ENCODE measurements at places on chromosomes 5 and 9.

GRCh38 chr5:56106837-56107236 lies 112.1 kb upstream of the IL6ST start:
- no peak for DNase-seq

- no peak for DNase-seq
Measured at GRCh38 chr5:121108725-121109124, 644.6 kb downstream of the PRR16 start.

GRCh38 chr9:102796244-102796643 lies 198.9 kb upstream of the CYLC2 start:
- no peak for DNase-seq

DNA sequence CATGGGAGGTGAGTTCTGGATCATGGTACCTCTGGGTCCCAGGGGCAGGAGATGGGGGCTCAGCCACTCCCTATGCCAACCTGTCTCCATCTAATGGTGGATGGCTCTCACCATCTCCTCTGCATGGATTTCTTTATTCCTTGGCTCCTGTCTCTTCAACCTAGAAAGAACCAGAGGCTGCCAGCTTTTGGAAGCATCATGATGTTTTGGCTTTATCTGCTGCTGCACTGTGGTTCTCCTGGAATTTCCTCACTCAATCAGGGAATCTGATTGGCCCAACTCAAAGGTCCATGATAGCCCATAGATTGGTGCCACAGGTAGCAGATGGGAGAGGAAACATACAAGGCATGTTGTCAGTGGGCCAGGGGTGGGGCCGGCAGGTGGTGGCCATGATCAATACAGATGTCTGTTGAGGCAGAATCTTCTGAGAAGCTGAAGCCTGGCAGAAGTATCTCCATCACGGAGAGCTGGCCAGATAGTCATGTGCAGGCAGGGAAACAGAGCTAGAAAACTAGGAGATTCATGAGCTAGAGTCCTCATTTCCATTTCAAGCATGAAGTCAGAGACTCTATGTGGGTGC lies 158.2 kb downstream of the MACROH2A1 start:
- no peak for DNase-seq

GRCh38 chr5:132760601-132761317 lies 13.5 kb downstream of the CCNI2 start:
- DNase-seq = no peak

DNA sequence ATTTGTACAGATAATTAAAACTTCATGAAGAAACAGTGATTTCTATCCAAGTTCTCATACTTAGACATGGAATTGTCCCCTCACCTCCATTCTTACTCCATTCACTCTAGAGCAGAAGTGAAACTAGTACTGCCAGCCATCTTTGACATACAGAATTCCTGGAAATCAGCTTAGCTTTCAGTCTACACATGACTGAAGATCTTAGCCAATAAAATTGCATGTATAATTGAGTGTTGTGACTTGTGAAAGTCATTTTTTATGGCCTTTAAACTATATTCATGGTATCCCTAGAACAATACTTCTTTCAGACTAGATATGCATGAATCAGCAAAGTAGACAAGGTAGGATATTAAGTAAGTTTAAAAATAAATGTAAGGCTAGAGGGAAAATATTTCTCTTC lies 705.2 kb upstream of the ZNF608 start:
- no peak for DNase-seq

- no peak for DNase-seq
Measured at GRCh38 chr9:107309271-107309670, 26.2 kb downstream of the RAD23B start.

DNA sequence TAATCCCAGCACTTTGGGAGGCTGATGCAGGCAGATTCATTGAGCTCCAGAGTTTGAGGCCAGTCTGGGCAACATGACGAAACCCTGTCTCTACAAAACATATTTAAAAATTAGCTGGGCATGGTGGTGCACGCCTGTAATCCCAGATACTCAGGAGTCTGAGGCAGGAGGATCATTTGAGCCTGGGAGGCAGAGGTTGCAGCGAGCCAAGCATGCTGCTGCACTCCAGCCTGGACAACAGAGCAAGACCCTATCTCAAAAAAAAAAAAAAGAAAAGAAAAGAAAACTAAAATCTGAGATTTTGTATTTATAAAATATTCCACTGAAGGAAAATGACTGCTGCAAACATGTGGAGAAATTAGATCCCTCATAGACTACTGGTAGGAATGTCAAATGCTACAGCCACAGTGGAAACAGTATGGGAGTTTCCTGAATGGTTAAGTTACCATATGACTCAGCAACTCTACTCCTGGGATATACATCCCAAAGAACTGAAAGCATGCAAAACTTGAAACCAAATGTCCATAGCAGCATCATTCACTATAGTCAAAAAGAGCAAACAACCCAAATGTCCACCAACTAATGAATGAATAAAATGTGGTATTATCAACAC lies 106.1 kb downstream of the UBAP2 start:
- DNase-seq = no peak

DNA sequence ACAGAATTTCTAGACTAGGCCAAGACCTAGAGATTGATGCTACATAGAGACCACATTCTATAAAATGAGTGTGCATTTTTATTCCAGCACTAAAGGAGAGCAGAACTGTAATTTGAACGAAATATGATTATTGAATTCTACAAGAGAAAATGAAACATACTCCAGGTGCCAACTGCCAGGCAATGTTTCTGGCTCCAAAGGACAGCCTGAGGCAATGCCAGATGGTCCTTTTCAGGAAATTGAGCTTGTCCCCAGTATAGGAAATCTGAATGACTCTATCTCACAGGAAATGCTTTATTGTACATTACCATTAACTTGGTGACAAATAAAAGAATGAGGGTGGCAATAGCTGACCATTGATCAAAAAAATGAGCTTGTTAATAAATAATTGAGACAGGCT lies 28.8 kb upstream of the RASGRF2 start:
- DNase-seq = no peak

DNA sequence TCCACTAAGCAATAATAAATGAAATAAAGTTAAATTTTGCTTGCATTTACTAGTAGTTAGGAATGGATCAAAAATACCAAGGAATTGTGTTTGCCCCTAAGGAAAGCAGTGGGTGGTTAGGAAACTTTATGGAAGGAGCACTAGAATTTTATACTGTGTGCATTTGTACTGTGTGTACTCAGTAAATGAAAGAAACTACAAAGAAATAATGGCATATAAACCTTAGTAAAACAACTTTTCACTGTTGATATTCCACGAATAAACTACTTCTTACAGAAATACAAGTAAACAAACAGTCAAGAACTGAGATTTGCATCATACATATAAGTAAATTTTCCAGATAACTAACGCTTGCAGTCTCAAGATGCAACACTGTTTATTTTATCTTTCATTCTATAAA lies 103.7 kb upstream of the PARP8 start:
- no peak for DNase-seq

- no peak for DNase-seq
Measured at GRCh38 chr5:148186248-148187003, 16.4 kb upstream of the SPINK6 start.

GRCh38 chr5:74491586-74491985 lies 148.9 kb downstream of the ENC1 start:
- DNase-seq = no peak

DNA sequence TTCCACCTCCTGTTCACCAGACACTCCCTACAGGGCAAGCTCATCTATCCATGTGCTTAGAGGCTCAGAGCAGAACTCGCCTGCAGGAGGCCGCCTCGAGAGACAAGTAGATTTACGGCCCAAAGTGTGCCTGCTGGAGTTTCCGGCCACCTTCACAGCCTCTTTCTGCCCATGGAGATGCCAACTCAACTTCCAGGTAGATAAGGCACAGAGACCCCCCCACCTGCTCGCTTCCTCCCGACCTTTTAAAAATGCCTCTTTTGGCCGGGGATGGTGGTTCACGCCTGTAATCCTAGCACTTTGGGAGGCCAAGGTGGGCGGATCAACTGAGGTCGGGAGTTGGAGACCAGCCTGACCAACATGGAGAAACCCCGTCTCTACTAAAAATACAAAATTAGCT lies 46.6 kb downstream of the EXD3 start:
- DNase-seq = no peak

DNA sequence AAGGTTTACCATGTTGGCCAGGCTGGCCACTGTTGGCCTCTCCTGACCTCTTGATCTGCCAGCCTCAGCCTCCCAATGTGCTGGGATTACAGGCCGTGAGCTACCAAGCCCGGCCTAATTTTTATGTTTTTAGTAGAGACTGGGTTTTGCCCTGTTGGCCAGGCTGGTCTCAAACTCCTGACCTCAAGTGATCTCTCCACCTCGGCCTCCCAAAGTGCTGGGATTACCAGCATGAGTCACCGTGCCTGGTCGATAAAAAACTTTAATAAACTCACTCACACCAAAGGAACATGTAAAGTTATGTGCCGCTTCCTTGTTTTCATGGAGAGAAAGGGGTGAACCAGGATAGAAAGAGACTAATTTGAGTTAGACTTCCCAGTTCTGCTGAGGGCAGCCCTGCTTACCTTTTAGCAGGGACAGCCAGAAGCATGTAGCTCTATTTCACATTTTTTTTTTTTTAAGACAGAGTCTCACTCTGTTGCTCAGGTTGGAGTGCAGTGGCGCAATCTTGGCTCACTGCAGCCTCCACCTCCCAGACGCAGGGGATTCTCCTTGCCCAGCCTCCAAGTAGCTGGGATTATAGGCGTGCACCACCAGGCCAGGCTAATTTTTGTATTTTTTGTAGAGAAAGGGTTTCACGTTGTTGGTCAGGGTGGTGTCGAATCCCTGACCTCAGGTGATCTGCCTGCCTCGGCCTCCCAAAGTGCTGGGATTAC lies 11.4 kb upstream of the HAUS6 start:
- DNase-seq = no peak

GRCh38 chr5:146561711-146562110 lies 45.7 kb upstream of the GPR151 start:
- DNase-seq = no peak

DNA sequence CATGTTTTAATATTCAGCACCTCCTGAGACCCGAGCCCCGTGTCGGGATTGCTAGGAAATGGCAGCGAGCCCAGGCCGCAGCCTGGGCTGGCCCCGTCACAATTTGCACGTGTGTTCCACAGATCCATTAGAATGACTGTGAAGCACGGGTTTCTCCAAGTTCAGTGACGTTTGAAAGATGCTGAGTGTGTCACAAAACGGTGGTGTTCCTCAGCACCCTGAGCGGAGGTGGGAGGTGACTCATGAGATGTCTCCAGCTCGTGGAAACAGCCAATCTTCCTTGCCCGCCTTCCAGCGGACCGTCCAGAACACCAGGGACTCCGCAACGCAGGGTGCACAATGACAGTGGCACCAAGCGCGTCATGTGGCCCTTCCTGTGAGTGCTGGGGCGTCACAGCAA lies 412.8 kb downstream of the IRX2 start:
- no peak for DNase-seq

GRCh38 chr5:72171667-72172066 lies 64.4 kb downstream of the MAP1B start:
- DNase-seq = no peak

DNA sequence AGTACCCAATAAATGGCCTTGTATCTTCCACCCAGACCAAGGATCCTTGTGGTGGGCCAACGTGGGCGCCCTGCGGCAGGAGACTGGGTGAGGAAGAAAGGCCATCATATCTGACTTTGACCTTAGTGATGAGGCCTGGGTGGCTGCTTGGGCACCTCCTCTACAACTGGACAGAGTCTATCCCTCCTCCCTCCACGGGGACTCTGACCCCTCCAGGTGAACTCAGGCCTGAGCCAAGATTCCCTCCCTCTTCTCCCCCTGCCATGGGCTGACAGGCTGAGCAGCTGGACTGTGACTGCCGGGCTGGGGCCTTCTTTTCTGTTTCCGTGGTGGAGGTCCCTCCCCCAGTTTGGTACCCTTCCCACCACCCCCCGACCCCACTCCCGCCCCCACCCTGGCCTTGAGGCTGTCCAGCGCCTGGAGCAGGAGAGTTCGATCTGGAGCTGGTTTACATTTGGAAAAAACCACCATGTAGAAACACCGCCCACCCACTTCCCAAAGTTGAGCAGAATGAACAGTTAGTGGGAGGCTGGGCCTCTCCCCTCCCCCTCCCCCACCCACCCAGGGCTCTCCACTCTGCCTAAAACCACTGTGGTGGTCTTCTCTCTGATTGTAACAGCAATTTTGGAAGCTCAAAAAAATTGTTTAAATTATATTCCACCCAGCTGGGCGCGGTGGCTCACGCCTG lies 1.2 kb upstream of the PHYHD1 start:
- no peak for DNase-seq

GRCh38 chr9:68872026-68872501 lies 141.8 kb downstream of the PRKACG start:
- DNase-seq = no peak

- no peak for DNase-seq
Measured at GRCh38 chr5:177477701-177478477, 4.5 kb upstream of the DBN1 start.

DNA sequence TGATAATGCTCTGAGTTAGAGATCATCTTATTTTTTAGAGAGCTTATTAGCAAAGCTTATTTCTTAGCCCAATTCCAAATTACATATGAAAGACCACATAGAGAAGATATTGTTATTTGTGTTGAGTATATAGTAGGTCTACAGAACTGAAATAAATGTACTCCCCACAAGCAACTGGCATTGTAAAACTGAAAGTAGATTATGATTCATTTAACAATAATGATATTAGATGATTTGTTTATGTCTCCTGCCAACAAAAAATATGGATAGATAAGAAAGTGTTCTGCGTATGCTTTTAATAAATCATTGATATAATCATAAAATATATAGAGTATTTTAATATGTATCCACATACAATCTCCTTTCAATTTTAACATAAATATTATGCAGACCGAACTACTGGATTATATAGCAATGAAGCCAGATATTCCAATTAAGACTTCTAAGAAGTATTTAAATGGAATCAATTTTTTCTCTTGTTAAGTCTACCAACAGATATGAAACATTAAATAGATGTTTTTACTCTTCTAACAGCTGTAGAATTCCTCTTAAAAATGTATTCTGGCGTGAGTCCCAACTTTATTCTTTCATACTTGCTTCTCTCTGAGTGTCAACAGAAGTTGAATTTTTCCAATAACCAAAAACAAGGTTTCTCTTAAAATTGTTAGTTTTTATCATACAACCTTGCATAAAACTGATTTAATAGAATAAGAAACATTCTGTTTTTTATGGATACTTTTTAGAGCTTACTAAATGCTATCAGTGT lies 15.6 kb upstream of the DAB2 start:
- DNase-seq = no peak

- DNase-seq = no peak
Measured at GRCh38 chr5:67591491-67591890, 394.9 kb upstream of the CD180 start.

DNA sequence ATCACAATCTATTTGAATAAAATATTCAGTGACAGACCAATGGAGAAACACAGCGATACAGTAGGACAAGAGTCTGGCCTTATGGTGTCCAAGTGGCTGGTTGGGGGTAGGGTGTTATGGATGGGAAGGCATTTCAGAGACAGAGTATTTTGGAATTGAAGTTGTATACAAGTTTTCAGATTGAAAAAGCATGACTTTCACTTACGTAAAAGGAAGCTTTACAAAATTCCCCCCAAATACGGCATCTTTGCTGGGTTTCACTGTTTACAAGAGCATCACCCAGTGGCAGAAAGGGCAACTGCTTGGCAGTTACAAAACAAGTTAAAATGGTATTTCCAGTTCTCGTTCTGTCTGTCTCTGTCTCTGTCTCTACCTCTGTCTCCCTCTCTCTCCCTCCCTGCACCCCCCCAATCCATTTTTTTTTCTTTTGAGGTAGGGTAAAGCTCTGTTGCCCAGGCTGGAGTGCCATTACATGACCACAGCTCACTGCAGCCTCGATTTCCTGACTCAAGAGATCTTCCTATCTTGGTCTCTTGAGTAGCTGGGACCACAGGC lies 86.2 kb downstream of the PTPN3 start:
- DNase-seq = peak; percentile 29
